Activated CD4-positive, alpha-beta memory T cell treated with anti-CD3 and anti-CD28 coated beads, Interleukin-2, amount 10 ng/mL, durations not matched to agents 7 days and 5 days (primary cell): ENCODE measurements at places on chromosomes 16 and 17. TPM values are rescaled to one million over a fixed set of nuclear protein-coding genes. Genes with fewer than 3 reads are reported as not detected.

The FOXJ1 gene
- 0.15 TPM for total RNA-seq

The MFSD6L gene
- 0.13 TPM for total RNA-seq

The DHRS7C gene
- total RNA-seq = not detected

The SLC16A6 gene
- 10.4 TPM for total RNA-seq

The HS3ST3B1 gene
- 28.9 TPM for total RNA-seq

The CD7 gene
- total RNA-seq = 138 TPM

The NLE1 gene
- 14.0 TPM for total RNA-seq

The PLLP gene
- total RNA-seq = not detected

The IL21R gene
- total RNA-seq = 29.5 TPM

The EXOC3L1 gene
- not detected for total RNA-seq

The RTN4RL1 gene
- 0.33 TPM for total RNA-seq

The TLCD2 gene
- 0.65 TPM for total RNA-seq

The PRR15L gene
- total RNA-seq = not detected

The CCL17 gene
- total RNA-seq = not detected

The GUCY2D gene
- not detected for total RNA-seq

The ADAP2 gene
- total RNA-seq = 0.65 TPM

The ANKRD40CL gene
- total RNA-seq = not detected

The SLFN13 gene
- 96.7 TPM for total RNA-seq

The ESRP2 gene
- not detected for total RNA-seq

The USP43 gene
- 0.25 TPM for total RNA-seq
